ENCODE measurements at places on chromosomes 5 and 9. TPM values are rescaled to one million over a fixed set of nuclear protein-coding genes. Genes with fewer than 3 reads are reported as not detected.

The PRLR gene
- total RNA-seq, result 0.02 TPM

The IRX2 gene
- total RNA-seq, result 0.07 TPM

The PCDHA5 gene
- not detected for total RNA-seq

The STK32A gene
- total RNA-seq, result not detected

The HNRNPAB gene
- 351 TPM for total RNA-seq

The ANKRD34B gene
- total RNA-seq, result not detected

The TXNDC8 gene
- total RNA-seq, result not detected

The PCDH12 gene
- total RNA-seq, result 0.04 TPM

The IL3 gene
- total RNA-seq, result not detected

GRCh38 chr5:179858241-179858585 lies 404 bp downstream of the MRNIP start:
- peaks cover 25% of the 10 kb centered on the region for H3K4me1 ChIP-seq
- no peaks in the 10 kb centered on the region for H3K27me3 ChIP-seq
- DNase-seq, result peak; percentile 53
- H3K27ac ChIP-seq, result peak overlapping the region; percentile 84

- no peaks in the 10 kb centered on the region for H3K27me3 ChIP-seq
- H3K27ac ChIP-seq, result no peak overlapping the region
- no peaks in the 10 kb centered on the region for H3K36me3 ChIP-seq
- DNase-seq, result no peak
- no peak overlapping the region for H3K4me3 ChIP-seq
- H3K4me1 ChIP-seq, result peaks cover 6% of the 10 kb centered on the region
Measured at GRCh38 chr9:91122755-91123154, 239.0 kb downstream of the AUH start.

GRCh38 chr5:16644301-16644889 lies 27.6 kb upstream of the RETREG1 start:
- no peaks in the 10 kb centered on the region for H3K36me3 ChIP-seq
- H3K27ac ChIP-seq, result no peak overlapping the region
- H3K27me3 ChIP-seq, result no peaks in the 10 kb centered on the region
- H3K4me1 ChIP-seq, result no peaks in the 10 kb centered on the region
- DNase-seq, result no peak
- H3K4me3 ChIP-seq, result no peak overlapping the region

DNA sequence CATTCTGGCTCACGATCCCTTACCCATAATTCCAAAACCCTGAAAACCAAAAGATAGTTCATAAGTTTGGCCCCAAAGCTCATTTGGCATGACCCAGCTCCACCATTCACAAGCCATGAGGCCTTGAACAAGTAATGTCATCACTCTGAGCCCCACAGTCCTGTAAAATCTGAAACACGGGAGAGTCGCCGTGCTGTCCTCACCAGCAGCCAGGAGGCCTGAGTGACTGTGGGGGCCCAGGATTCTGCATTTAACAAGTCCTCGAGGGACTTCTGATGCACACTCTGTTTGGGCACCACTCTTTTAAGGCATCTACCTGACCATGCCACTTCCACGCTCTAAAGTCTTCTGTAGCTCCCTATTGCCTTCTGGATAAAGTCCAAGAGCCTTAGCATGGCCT lies 40.8 kb downstream of the DUSP1 start:
- H3K27ac ChIP-seq, result no peak overlapping the region
- H3K4me3 ChIP-seq, result no peak overlapping the region
- DNase-seq, result no peak
- H3K27me3 ChIP-seq, result peaks cover 7% of the 10 kb centered on the region

DNA sequence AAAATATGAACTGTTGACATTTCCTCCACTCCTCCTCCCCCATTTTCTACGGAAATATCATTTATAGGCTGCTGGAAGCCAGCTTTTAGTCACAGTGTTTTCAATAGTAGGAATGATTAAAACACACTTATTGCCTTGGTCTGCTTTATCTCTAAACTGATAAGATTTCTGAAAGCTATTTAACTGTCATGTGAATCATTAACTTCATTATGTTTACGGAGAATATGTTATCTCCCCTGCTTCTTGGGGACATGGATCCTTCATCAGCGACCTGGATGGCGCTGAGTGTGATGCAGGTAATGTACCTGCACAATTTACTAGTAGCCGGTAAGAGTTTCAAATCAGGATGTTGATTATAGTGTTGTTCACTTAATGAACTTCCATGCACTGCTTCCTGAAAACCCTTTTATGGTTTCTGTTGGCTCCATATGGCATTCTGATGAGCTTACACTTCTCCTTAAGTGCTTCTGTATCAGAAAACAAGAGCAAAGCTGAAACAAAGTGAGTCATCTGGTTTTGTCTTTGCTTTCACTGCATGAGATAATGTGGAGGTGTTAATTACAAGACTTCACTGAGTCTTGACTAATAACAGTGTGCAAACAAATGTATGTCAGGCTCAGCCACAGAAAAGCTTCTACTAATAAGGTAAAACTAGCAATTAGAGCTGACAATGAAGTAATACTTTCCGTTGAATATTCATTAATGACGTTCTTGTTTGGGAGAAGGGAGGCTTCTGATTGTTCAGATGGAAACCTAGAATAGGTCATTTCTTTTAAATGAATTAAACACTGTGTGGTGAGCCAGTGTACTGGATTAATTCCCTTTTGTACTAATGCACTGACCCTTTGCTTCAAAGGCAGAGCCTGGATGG lies 162.4 kb upstream of the ZNF608 start:
- no peak overlapping the region for H3K4me3 ChIP-seq
- H3K27ac ChIP-seq, result no peak overlapping the region
- no peaks in the 10 kb centered on the region for H3K27me3 ChIP-seq
- no peaks in the 10 kb centered on the region for H3K4me1 ChIP-seq
- no peaks in the 10 kb centered on the region for H3K36me3 ChIP-seq

DNA sequence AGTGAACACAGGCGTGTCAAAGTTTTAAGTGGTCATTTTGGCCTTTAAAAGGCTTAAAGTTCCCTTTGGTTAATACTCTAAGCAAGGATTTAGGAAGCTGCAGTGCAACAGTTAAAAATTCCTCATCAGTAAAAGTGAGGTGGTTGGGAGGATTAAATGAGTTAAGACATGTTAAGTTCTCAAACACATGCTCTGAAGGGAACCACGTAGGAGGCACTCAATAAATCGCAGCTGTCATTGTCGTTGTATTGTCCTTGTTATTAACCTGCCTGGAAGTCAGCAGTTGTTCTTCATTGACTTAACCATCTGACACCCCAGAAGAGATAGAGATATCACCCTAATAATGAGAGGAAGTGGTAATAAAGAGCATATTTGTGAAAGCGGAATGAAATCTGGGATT lies 247.5 kb downstream of the MARCHF11 start:
- H3K4me1 ChIP-seq, result peaks cover 10% of the 10 kb centered on the region
- no peak overlapping the region for H3K27ac ChIP-seq
- no peak for DNase-seq
- no peaks in the 10 kb centered on the region for H3K36me3 ChIP-seq
- no peak overlapping the region for H3K4me3 ChIP-seq

GRCh38 chr9:128819716-128820664 lies 1.7 kb downstream of the ENDOG start:
- H3K4me1 ChIP-seq, result peaks cover 4% of the 10 kb centered on the region
- no peak overlapping the region for H3K27ac ChIP-seq
- peaks cover 51% of the 10 kb centered on the region for H3K36me3 ChIP-seq
- peak; percentile 77 for DNase-seq

DNA sequence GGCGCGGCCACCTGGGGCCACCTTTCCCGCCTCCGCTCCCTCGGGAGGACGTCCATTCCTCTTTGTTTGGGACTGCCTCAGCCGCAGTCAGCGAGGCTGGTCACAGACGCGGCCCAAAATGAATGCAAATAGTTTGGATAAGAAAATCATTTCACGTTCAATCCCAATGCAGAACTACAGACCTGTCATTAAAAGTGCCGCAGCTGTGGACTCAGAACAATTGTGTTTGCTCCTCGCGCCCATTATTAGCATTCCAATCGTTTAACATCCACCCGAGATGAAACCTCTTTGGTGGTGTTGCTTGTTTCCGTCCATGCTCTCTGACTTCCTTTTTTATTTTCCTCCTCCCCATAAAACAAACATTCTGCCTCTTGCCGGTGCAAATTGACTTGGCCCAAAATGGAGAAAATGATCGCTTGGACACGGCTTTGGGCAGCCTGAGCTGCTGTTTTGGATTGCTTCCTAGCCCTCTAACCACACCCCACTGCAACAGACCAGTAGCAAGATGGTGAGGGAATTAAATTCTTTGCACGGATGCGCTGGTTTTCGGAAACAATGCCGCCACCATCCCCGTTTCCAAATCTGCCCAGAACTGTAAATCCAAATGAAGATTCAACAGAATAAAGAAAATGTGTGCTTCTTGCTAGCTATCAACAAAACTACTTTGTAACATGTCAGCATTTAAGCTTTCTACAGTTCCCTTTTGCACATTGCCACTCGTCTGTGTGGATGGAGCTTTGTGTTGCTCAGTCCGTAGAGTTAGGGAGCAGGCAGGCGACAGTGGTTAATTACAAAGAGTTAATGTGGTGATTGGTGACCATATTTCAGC lies 784 bp downstream of the NLN start:
- H3K27me3 ChIP-seq, result no peaks in the 10 kb centered on the region
- no peak for DNase-seq
- H3K4me3 ChIP-seq, result peak overlapping the region; percentile 95
- H3K36me3 ChIP-seq, result peaks cover 7% of the 10 kb centered on the region
- H3K27ac ChIP-seq, result peak overlapping the region; percentile 78

- DNase-seq, result peak; percentile 22
- no peaks in the 10 kb centered on the region for H3K36me3 ChIP-seq
- no peaks in the 10 kb centered on the region for H3K27me3 ChIP-seq
- H3K4me1 ChIP-seq, result peaks cover 4% of the 10 kb centered on the region
Measured at GRCh38 chr9:114718801-114719221, 36.8 kb upstream of the TEX48 start.

DNA sequence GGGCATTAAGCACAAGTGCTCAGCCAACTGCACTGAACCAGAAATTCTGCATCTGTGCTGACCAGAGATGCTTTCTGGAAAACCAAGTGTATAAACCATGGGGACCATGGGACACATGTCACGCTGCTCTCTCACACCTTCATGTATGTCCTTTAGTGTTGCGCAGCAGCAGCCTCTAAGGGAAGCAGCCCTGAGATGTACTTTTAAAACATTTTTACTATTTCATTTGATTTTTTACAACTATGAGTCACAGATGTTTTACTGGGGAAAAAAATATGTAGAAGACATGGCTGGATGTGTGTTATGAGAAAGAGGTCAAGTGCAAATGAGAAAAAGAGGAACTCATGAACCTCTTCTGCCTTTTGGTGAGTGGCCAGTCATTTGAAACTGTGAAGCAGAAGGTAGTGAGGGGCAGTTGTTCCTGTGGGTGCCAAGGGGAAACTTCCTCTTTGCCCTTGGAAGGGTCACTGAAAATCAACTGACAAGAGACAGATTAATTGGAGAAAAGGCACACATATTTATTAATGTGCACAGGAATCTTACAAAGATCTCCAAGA lies 31.4 kb upstream of the SYK start:
- H3K4me3 ChIP-seq, result no peak overlapping the region
- no peak for DNase-seq
- no peaks in the 10 kb centered on the region for H3K36me3 ChIP-seq
- no peaks in the 10 kb centered on the region for H3K4me1 ChIP-seq
- no peak overlapping the region for H3K27ac ChIP-seq

- no peaks in the 10 kb centered on the region for H3K4me1 ChIP-seq
- no peak overlapping the region for H3K27ac ChIP-seq
- no peaks in the 10 kb centered on the region for H3K27me3 ChIP-seq
- no peaks in the 10 kb centered on the region for H3K36me3 ChIP-seq
Measured at GRCh38 chr5:21862986-21863385, 990.2 kb downstream of the CDH12 start.

GRCh38 chr5:4001004-4001403 lies 405.4 kb downstream of the IRX1 start:
- H3K36me3 ChIP-seq, result no peaks in the 10 kb centered on the region
- no peaks in the 10 kb centered on the region for H3K27me3 ChIP-seq
- H3K4me1 ChIP-seq, result no peaks in the 10 kb centered on the region
- H3K4me3 ChIP-seq, result no peak overlapping the region
- no peak for DNase-seq
- no peak overlapping the region for H3K27ac ChIP-seq

- H3K27ac ChIP-seq, result no peak overlapping the region
- H3K27me3 ChIP-seq, result peaks cover 46% of the 10 kb centered on the region
- H3K4me3 ChIP-seq, result no peak overlapping the region
- H3K36me3 ChIP-seq, result no peaks in the 10 kb centered on the region
Measured at GRCh38 chr5:6542421-6543345, 90.2 kb downstream of the NSUN2 start.

DNA sequence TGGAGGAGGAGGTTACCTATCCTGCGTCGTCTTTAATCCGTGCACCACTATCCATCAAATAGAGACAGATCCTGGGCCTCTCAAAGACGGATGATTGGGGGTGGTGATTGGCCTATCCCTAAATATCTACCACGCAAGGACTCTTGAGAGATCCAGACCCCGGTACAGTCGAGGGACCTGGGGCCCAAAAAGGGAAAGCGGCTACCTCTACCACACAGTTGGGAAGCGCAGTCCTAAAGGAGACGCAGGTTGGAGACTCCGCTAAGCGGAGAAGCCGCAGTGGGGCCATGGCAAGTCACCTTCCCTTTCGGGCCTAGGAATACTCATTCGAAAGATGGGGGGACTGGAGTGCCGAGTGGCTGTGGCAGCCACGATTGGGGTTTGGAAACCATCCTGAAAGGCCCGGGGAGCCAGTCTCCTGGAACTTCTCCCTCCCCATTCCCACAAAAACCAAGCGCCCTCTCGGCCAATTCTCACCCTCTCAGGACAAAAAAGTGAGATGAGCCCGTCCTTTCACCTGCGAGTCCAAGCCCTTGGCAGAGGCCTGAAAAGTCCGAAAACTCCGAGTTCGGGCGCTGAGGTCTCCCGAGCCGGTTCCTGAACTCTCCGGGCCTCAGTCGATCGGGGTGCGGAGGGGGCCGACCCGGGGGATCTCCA lies 499 bp upstream of the FOXE1 start:
- H3K4me3 ChIP-seq, result no peak overlapping the region
- DNase-seq, result no peak
- H3K36me3 ChIP-seq, result no peaks in the 10 kb centered on the region
- H3K27ac ChIP-seq, result no peak overlapping the region

DNA sequence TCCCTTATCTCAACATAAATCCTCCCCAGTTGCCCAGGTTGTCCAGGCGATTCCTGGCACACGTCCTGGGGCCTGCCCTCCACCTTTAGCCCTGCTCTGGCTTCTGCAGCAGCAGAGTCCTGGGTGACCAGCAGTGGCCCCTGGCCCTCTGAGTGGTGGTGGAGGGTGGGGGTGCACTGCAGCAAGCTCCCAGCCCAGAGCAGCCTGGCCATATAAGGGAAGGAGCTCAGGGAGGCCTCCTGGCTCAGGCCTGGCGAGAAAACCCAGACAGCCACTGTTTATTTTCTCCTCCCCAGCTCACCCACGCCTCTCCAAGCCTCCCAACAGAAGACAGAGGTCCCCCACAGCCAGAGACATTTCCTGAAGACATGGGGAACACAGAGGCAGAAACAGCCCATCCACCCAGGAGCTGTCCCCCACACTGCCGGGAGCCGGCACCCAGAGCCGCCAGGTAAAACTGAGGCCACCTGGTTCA lies 44.7 kb upstream of the IL17B start:
- no peak overlapping the region for H3K4me3 ChIP-seq
- no peaks in the 10 kb centered on the region for H3K27me3 ChIP-seq
- H3K4me1 ChIP-seq, result peaks cover 19% of the 10 kb centered on the region
- no peak for DNase-seq
